ENCODE measurements at places on chromosomes 11 and 22.

DNA sequence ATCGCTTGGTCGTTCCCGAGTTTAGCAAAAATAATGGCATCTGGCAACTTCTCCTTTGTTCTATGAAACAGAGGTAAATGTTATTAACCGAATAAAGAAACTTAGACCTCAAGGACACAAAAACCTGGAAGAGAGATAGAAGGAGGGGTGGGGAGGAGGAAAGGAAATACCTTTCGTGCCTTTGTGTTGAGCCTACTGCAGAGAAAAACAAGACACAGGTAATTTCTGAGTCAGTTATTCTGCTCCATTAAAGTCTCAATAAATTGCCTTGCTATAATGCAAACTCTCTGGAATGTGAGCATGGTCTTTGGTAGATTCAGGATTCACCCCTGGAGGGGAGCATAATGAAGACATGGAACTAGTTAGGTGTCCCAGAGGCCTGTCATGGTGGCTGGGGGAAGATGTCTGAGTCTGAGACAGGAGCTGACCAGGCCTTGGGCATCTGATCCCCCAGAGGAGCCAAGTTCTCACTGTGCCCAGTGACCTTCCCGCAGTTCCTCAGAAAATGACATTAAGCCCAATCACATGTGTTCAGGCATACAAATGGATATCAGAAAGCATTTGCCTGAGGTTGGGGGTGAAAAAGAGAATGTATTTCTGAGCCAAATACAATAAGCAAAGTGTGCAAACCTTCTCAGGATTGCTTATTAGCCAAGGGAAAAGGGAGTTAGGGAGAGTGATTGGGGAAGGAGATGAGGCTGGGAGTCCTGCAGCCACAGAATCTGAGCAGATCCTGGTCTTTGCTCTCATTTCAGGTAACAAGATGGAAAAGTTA lies 72.6 kb upstream of the CADM1 start:
- DNase-seq = no peak

DNA sequence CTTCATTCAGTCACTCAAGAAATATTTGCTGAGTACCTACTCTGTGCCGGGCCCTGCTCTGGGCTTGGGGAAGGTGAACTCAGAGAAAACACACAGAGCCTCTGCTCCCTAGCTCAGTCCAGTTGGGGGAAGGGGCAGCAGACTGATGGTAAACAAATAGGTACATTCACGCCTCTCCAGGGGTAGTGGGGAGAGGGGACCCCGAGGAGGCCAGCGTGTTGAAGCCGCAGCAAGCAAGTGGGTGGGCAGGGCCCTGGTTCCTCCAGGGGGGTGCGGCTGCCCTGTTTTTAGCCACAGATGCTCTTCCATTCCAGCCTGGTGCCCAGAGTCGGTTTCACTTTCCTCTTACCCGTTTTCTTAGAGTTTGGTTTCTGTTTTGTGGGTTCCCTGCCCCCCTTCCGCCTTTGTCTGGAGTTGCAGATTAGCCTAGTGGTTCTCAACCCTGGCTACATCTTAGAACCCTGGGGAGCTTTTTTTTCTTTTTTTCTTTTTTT lies 8.7 kb downstream of the DRAP1 start:
- DNase-seq = no peak

DNA sequence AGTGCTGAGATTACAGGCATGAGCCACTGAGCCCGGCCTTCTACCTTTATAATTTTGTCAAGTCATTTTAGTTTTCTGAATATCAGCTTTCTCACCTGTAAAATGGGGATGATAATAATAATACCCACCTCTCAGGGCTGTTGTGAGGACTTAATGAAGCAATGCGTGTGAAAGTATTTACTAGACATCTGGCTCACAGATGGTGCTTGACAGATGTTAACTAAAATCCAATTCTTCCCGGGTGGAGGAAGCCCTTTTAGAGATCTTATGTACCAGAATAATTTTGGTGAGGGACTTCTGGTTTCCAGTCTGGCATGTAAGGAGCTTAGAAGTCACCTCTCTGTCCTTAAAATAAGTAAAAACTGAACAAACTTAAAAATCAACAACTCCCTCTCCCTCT lies 43.7 kb upstream of the NUP160 start:
- DNase-seq = no peak

DNA sequence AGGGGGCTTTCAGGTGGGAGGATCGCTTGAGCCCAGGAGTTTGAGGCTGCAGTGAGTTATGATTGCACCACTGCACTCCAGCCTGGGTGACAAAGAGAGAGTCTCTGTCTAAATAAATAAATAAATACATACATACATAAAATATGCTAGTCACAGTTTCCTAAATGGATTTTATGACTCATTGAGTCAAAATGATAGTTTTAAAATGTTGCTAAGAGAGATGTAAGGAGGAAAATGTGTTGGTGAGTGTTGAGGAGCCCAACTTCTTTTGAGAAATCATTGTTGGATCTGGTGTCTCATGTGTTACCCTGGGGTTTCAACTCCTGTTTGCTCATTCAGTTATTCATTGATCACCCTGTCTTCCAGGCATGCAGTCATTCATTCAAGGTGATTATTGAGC lies 21.0 kb downstream of the PARVB start:
- DNase-seq = no peak

DNA sequence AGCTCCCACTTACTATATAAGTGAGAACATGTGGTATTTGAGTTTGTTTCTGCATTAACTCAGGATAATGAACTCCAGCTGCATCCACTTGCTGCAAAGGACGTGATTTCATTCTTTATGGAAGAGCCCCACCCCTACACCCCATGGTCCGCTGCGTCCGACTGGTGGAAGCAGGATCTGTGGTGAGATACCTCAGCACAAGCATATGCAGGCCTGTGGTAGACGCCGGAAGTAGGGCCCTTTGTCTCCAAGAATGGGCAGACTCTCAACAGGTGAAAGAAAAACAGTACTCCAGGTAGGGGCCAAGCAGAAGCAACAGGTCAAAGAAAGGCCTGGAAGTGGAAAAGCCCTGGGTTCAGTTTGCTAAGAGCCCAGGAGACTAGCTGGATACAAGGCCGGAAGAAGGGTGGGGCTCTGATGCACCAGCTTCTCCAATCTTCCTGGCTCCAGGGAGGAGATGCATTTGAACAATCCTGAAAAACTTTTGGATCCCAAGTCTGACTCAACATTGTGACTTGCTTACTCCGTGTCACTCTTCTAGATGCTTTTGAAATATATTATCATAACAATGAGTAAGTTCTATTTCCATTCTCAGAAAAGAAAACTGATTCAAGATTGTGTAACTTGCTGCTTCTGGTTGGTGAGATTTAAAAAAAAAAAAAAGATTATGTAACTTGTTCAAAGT lies 30.4 kb downstream of the NEAT1 start:
- no peak for DNase-seq

DNA sequence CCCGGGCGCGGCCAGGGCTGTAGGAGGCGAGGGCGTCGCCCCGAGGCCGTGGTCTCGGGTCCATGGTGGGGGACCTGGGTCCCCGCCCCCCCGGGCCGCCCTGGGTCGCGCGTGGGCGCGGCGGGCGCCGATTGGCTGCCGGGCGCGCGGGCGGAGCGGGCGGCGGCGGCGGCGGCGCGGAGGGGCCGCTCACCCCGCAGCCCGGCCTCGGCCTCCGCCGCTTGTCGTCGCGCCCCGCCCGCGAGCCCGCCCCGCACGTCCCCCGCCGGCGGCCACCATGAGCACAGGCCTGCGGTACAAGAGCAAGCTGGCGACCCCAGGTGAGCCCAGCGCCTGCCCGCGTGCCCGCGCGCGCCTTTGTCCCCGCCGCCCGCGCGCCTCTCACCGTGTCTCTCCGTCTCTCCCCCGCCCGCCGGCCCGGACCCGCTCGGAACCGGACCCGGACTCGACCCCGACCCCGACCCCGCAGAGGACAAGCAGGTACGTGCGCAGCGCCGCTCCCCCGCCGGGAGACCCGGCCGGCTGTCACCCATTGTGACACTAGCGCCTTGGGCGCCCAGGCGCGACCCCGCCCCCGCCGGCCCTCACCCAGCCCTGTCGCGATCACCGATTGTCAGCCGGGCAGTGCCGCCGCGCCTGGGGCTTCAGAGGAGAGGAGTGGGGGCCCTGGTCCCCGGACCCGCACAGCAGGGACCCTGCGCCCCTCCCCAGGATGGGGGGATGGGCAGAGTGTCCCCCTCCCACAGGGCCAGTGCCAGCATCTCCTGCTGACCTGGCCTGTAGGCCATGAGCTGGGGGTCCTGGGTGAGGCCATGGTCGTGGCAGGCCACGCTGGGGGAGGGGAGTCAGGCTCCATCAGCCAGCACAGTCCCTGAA lies at the start of gene SEPTIN5:
TSS of gene SEPTIN5 (plus strand) at position 192 of the 876 bp plus-strand sequence. CDS start at position 278, 86 bp downstream.
- no peak for DNase-seq

- no peak for DNase-seq
Observed at GRCh38 chr11:47184711-47185304, 1.4 kb downstream of the PACSIN3 start.

DNA sequence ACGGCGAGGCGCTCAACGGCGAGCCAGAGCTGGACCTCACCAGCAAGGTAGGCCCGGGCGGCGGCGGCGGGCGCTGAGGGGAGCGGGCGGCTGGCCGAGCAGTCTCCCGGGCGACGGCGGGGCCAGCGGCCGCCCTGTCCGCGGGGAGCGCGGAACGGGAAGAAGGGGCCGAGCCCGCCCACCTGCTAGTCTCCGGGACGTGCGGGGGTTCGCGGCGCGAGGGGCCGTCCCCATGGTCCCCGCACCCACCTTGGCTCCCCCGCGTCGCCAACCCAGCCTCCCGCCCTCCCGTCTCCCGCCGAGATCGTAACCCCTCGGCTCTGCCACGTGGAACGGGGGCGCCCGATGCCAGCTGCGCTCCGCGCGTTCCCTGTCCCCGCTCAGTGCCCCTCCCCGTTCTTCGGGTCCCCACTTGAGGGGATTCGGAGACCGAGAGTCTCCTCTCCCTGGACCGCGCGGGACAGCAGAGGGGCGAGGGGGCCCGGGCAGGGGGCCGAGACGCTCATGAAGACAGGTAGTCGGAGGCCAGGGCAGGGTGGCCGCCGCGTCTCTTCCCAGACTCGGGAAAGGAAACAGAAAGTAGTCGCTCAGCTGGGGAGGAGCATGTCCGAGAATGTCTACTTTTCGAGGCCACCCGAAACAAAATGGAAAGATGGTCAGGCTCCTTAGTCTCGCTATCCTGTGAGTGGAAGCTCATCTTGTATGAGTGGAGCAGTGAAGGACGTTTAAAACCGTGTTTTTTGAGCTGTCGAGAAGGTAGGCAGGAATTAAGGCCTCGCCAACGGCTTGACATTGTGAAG lies 557 bp downstream of the GTPBP1 start:
- no peak for DNase-seq

DNA sequence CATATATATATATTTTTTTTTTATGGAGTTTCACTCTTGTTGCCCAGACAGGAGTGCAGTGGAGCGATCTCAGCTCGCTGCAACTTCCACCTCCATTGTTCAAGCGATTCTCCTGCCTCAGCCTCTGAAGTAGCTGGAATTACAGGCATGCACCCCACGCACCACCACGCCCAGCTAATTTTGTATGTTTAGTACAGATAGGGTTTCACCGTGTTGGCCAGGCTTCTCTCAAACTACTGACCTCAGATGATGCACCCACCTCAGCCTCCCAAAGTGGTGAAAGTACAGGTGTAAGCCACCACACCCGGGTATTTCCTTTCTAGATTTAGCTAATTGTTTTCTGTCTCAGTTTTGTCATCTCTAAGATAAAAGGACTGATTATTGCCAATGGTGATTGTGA lies 821.1 kb downstream of the CNTN5 start:
- no peak for DNase-seq

DNA sequence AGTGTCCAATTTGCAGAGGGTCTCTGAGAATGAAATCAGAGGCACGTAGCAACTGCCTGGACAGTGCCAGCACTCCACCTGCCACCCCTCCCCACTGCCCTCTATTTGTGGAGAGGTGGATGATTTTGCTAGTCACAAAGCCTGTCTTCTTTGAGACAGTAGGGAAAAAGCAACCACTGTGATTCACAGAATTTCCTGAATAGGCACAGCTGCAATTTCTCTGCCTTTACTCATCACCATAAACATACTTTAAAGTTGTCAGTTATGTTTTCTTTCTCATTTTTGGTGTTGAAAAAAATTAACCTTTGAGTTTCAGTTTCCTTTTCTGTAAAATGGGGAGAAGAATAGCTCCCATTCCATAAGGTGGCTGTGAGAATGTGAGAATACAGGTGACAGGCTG lies 134.3 kb downstream of the TEAD1 start:
- DNase-seq = no peak

DNA sequence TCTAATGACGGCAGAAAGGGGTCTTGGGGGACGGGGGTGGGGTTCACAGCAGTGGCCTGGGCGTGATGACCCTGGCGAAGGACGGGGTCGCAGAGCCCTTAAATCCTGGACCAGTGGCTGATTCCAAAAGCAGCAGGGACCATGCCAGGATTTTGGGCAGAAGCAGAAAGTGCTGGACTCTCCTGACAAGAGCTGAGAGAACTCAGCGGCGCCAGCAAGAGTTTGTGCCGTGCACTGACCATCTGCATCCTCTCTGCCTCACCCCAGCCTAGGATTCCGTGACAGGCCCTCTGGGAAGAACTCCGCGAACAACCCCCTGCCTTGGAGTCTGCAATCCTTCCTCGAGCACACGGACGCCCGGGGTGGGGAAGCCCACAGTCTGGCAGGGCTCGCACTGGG lies 644 bp upstream of the NDUFV1 start:
- no peak for DNase-seq

DNA sequence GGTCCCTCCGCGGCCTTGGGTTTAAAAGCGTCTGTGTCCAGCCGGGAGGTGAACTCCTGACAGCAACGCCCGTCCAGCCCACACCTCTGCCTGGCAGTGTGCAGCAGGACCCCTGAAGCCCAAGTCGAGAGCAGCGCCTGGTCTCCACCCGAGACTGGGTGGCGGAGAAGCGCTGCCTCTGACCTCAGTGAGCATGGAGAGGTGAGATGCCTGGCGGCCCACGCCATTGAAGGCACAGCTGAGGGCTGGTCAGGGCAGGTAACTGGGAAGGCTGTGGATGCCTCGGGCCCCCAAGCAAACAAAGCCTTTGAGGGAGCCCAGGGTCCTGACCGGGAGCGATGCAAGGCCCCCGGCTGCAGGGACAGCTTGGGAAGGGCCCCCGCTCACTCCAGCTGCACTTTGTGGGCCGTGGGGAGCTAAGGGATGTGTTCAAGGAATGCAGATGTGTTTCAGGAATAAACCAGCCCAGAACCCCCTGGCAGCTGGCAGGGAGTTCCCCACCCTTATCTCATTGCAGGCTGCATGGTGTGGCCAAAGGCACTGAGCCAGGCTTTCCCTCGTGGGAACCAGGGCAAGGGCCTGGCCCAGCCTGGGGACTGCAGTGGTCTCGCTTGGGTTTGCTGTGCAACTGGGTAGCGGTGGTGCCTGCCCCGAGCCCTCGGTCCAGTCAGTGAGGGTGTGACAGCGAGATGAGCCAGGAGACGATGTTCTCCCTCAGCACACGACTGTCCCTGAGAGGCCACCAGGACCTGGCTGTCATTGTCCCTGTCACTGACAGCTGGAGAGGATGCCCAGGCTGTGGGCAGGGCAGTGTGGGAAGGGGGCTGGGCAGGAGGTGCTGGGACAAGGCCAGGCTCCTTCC lies 92.5 kb downstream of the WNT7B start:
- DNase-seq = no peak

DNA sequence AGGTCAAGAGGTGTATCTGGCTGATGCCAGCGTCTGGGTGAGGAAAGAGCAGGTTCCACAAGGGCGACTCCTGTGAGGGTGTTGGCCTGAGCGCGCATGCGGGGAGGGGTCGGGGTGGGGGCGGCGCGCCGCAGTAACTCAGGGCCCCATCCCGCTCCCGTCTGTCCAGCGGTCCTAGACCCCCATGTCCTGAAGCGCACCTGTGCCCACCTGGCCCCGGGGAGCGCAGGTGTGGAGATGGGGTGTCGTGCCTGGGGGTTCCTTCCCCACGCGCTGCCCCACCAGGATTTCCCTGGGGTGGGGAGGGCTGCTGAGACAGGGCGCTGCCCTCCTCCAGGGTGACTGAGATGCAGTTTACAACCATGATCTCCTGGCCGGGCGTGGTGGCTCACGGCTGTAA lies 20.9 kb downstream of the RNH1 start:
- no peak for DNase-seq

- no peak for DNase-seq
Observed at GRCh38 chr22:32018056-32018455, 25.0 kb upstream of the SLC5A1 start.
